ENCODE measurements at places on chromosomes 11 and 22.

GRCh38 chr11:34344410-34344767 is 13.4 kb downstream of the ABTB2 start:
- DNase-seq = no peak

GRCh38 chr11:33402066-33402465 is 144.9 kb downstream of the HIPK3 start:
- no peak for DNase-seq

GRCh38 chr11:60951904-60952741 is at the start of gene SLC15A3:
TSS of gene SLC15A3 (minus strand) at chr11:60952176. CDS start at chr11:60951551, 625 bp downstream.
- peak; percentile 33 for DNase-seq

GRCh38 chr22:28620244-28620922 is 59.3 kb downstream of the TTC28 start:
- no peak for DNase-seq

DNA sequence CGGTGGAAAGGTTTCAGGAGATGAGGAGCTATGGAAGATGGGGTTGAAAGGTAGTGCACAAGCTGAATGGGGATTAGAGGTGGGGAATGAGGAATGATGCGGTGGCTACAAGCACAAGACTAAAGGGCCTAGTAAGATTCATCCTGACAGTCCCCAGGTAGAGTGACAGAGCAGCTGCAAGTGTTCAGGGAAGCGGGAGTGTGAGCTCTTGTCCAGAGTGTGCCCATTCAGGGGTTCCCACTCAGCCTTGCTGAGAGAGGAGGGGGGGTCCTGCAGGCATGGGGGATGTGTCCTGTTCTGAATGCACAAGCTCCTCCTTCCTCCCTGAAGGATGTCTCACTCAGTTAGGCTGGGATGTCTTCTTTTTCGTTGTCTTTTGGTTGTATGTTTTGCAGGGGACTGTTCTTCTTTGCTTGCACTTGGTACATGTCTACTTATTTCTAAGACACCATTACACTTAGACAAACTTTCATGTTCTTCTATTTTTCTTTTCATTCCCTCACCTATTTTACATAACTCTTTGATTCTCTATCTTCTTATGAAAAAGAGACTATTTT is 25.8 kb upstream of the CLPB start:
- no peak for DNase-seq

GRCh38 chr22:28466399-28466798 is 213.2 kb downstream of the TTC28 start:
- no peak for DNase-seq

GRCh38 chr22:49180683-49181024 is 647.0 kb downstream of the BRD1 start:
- DNase-seq = no peak

DNA sequence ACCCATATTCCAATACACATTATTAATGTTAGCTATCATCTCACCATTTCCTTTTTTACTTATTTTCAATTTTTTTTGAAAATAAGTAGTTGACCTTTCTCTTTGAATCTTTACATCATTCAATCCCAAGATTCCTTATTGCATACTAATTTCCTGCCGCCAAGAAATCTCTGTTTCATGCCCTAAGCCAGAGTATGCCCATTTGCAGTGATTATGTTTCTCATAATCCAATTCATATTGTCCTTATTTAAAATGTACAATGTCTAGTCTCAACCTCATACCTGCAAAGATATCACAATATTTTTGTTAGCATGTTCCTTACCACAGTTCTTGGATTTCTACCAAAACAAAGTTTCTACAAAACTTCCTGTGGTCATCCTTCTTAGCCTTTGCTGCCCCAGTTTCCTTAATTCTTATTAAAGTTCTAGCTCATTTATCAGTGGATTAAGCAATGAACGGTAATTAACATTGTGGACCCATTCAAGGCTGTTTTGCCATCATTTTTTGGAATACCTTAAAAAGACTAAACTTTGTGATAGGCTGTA is 75.3 kb downstream of the CD44 start:
- DNase-seq = no peak

DNA sequence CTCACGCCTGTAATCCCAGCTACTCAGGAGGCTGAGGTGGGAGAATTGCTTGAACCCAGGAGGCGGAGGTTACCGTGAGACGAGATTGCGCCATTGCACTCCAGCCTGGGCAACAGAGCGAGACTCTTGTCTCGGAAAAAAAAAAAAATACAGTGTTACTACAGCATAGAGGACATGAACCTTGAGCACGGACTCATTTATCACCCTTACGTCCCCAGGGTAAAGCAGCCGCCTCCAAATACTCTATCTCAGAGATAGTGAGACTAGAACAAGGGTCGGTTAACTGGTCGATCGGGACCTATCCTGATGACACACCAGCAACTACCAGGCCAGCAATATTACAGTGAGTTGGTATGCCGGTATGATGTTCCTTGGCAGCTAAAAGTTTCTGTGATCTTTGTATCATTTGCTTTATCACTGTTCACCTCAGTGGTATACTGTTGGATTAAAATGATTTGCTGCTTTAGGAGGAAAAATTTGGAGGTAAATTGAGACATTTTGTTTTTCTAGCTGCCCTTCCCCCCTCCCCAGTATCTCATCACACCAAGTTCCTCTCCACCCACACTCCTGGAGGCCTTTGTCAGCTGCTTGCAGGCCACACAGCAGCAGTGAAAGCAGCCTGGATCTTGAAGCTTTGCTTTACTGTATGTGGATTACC is 7.0 kb upstream of the SIDT2 start:
- no peak for DNase-seq

GRCh38 chr11:95108671-95109551 is 19.3 kb downstream of the ENDOD1 start:
- DNase-seq = peak; percentile 14

All from fibroblast of skin of abdomen (primary cell).